ENCODE measurements at places on chromosomes 12 and 14. TPM values are rescaled to one million over a fixed set of nuclear protein-coding genes. Genes with fewer than 3 reads are reported as not detected.

Gene VRTN
- not detected for polyA plus RNA-seq

Gene DAO
- not detected for polyA plus RNA-seq

Gene CCDC198
- not detected for polyA plus RNA-seq

Gene PROX2
- 0.05 TPM for polyA plus RNA-seq

Gene CYP27B1
- 0.93 TPM for polyA plus RNA-seq
